Activated CD4-positive, alpha-beta T cell treated with anti-CD3 and anti-CD28 coated beads, Interleukin-10, Interleukin-2, amounts not matched to agents 100 ng/mL and 50 ng/mL, durations not matched to agents 16 hours and 8 hours (primary cell): ENCODE measurements at places on chromosomes 5 and 9.
A peak's percentile ranks its signal among the peaks of the same experiment; 100 is the strongest.

- DNase-seq, result no peak
Observed at GRCh38 chr9:72839085-72839484, 113.8 kb downstream of the ALDH1A1 start.

GRCh38 chr5:5767286-5767928 is 344.9 kb downstream of the ICE1 start:
- no peak for DNase-seq

GRCh38 chr5:8615142-8615858 is 746.4 kb downstream of the MTRR start:
- no peak for DNase-seq

- no peak for DNase-seq
Observed at GRCh38 chr5:10982626-10983025, 221.6 kb upstream of the DAP start.

DNA sequence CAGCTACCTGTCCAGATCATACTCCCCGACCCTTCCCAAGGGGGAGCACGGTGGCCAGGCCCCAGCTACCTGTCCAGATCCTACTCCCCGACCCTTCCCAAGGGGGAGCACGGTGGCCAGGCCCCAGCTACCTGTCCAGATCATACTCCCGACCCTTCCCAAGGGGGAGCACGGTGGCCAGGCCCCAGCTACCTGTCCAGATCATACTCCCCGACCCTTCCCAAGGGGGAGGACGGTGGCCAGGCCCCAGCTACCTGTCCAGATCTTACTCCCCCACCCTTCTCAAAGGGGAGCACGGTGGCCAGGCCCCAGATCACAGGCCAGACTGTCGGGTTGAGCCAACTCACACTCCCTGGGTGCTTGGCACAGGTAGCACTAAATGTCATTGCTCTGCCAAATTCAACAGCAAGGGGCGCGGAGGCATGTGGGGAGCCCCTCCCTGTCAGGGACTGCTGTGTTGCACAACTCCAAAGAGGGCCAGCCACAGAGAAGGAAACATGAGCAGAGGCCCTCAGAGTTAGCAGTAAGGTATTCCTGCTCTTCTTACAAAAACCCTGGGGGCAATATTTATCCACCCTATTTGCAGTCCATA is 136.9 kb downstream of the OLFM1 start:
- DNase-seq, result no peak

DNA sequence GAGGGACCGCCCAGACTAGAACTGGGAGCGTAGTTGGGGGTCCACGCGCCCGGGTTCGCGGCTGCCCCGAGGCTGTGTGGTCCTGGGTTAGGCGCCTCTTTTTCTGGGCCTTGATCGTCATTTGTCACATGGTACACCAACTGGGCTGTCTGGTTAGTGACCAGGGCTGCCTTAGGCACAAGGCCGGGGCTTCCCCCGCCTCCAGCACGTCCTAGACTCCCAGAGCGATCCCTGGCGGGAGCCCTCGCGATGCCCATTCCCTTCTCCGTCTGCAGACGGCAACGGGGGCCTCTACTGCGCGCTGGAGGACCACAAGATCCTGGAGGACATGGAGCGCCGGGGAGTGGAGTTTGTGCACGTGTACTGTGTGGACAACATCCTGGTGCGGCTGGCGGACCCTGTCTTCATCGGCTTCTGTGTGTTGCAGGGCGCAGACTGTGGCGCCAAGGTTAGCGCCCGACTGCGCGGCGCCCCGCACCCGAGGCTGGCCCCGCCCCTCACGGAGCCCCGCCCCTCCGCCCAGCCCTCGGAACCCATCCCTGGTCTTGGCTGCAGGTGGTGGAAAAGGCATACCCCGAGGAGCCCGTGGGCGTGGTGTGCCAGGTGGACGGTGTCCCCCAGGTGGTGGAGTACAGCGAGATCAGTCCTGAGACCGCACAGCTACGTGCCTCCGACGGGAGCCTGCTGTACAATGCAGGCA is 1.5 kb downstream of the UAP1L1 start:
- DNase-seq, result no peak

GRCh38 chr5:136103118-136103517 is 29.5 kb upstream of the SMAD5 start:
- no peak for DNase-seq

- DNase-seq, result peak; percentile 60
Observed at GRCh38 chr9:36995927-36996705, 38.0 kb downstream of the PAX5 start.

DNA sequence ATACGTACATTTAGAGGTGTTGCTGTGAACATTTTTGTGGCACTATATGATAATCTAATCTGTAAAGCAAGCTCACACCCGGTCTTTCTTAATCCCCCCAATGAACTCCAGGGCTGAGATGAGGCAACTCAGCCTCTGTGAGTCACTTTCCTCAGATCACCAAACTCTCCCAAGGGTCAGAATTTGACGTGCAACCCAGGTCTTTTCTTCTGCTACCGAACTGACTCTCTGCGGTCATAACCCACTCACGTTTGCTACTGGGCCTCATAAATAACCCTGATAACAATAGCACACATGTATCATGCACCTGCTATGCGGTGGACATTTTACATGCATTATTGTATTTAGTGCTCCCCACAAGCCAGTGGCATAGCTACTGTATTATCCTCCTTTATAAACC is 153.1 kb downstream of the DROSHA start:
- no peak for DNase-seq

DNA sequence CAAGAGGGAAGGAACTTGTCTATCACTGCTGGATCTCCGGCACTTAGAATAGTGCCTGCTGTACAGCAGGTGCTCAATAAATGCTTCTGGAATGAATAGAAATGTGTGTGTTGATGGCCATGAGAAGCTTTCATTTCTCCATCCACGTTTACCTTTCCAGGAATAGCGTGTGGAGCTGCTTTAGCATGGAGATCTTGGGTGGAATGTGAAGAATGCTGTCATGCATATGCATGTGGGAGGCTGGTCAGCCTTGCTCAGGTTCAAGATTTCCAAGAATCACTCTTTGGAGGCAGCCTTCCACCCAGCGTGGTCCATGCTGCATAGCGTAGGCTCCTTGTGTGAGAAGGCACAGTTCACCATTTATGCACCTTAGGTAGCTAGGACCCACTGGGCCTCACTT is 19.2 kb downstream of the COL15A1 start:
- DNase-seq, result no peak

- DNase-seq, result no peak
Observed at GRCh38 chr5:1568201-1568979, 44.6 kb upstream of the LPCAT1 start.

GRCh38 chr9:131717719-131718460 is 22.0 kb downstream of the RAPGEF1 start:
- no peak for DNase-seq

DNA sequence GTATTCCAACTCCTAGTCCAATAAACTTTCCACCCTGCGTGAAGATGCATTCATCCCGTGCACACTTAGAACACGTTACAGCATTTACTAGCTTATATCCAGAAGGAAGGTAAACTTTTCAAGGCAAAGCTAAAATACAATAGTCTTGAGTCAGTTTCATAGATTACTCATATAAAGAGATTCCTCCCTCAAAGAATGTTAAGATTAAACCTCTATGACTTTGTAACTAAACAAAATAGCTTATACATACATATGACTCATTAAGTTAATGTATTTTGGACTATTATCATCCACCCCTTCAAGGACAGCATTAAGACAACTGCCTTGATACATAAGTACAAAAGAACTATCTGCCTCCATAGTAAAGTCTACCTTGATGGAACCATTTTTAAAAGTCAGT is 36.1 kb downstream of the TLE1 start:
- DNase-seq, result no peak

- no peak for DNase-seq
Observed at GRCh38 chr9:69760278-69760610, 433 bp upstream of the PTAR1 start.

GRCh38 chr9:126975327-126976220 is 61.0 kb downstream of the RALGPS1 start:
- no peak for DNase-seq

- no peak for DNase-seq
Observed at GRCh38 chr9:89820337-89820736, 215.5 kb downstream of the GADD45G start.

GRCh38 chr9:98520221-98520960 is 188.3 kb downstream of the GABBR2 start:
- no peak for DNase-seq

GRCh38 chr9:21450733-21451394 is 10.6 kb downstream of the IFNA1 start:
- no peak for DNase-seq

DNA sequence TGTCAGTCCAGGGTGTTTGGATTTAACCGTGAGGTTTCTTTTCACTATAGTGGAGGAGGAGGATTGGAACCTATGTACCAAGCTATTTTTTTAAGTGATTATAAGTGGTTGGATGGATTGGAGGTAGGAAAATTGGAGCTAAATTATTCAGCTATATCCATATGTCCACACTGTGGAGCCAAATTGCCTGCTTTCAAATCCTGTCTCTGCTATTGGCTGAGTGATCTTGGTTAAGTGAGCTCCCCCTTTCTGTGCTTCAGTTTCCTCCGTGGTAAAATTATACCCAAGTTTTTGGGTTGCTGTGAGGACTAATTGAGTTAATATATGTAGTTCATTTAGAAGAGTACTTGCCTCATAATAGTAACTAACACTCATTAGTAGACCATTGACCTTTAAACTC is 2.5 kb downstream of the CENPP start:
- DNase-seq, result no peak

DNA sequence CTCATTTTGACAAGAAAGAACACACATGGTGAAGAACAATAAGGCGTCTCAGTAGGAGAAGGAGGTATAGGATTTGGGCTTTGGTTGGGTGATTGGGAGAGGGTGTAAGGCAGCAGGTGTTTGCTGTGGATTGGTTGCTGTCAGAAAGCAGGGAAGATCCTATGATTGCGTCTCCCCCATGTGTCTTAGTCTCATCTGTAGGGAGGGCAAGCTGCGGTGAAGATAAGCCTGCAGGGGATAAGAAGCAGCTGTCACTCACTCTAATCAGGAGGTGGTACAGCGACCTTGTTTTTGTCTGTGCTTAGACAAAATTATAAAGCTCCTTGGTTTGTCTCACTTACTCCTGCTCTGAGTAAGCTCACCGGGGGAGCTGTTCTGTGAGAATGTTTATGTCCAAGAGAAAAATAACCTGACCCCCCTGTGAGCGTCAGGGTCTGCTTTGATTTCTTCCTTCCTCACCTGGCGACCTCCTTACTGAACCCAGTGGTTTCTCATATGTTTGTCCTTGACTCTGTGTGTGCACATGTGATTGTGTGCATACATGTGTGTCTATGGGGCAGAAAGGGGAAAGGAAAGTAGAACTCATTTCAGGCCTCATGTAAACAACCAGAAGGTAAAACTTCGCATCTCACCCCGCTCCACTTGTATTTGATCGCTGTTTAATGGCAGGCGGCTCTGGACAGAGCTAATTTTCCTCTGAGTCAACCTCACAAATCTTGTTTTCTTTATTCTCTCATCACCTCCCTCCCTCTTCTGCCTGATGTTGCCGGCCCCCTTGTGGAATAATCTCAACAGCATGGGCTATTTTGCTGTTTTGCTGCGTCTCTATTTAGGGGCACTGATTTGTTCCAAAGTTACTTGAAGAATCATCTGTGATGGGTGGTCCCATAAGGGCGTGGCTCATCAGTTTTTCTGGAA is 105.6 kb downstream of the TENT4A start:
- no peak for DNase-seq

DNA sequence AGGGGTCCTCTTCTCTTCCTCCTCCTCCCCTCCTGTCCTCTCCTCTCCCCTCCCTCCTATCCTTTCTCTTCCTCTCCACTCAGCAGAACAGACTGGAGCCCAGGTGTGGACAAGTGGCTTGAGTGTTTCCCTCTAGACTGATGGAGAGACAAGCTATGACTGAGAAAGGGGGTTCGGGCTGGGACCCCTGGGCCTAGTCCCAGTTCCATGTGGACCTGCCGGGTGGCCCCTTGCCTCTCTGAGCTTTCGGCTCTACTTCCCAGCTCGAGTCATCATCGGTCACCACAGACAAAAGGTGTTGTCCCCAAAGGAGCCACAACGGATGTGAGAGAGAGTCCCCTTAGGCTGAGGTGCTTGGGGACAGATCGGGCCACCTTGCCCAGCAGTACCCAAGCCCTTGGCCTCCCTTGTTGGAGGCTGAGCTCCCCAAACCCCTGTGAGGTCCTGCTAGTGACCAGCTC is 3.4 kb upstream of the RXRA start:
- DNase-seq, result no peak

DNA sequence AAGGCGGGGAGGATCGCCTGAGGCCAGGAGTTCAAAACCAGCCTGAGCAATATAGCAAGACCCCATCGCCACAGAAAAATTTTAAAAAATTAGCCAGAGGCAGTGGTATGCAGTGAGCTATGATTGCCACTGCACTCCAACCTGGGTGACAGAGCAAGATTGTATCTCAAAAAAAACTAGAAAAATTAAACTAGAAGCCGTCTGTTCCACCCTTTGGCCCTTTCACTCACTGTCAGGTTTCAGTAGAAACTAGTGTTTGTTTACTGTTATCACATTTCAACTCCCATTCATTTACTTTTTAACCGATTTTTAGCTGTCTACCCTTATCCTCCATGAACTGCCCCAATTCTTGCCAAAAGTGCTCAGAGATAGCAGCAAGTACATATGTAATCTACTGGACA is 8.3 kb downstream of the UGCG start:
- DNase-seq, result no peak

DNA sequence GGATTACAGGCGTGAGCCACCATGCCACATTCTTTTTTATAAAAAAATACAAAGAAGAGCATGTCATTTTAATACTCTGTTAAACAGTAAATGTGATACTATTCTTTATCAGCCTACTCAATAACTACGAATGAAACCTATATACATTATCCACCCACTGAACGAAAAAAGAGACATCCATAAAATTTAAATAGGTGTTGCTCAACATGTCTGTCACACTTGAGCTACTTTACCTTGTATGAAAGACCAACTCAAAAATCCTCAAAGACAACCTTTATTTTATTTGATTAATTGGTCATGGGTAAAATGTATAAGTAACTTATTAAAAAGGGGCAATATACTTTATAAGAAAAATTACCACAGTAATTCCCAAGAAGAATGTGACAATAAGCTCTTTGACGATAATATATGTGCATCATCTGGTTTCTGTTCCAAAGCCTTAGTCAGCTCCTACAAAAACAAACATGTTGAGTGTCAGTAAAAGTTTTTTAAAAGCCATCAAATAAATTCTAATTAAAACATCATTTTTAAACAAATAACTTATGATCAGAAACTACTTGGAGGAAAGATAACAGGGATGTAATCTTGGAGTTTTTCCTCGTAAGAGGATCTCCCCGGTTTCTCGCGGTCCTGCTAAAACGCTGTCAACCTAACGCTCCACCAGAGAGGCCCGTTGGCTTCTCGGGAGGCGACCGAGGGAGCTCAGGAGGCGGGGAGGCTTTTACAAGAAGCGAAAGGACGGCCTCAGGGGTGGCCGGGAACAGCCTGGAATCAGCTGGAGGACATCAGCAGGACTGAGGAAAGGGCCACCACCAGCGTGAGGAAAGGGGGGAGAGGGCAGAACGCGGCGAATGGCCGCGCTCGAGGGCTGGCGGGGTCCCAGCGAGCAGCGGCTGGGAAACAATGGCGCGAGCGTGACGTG is 13.5 kb upstream of the ANKRD18B start:
- peak; percentile 57 for DNase-seq

- no peak for DNase-seq
Observed at GRCh38 chr5:1050423-1051365, 42.1 kb downstream of the NKD2 start.
